NCI-H1417 treated with DMSO at 0.1 percent for 48 hours (cell line): ENCODE measurements at places on chromosomes 7 and 10.

- DNase-seq: no peak
Measured at GRCh38 chr10:33154590-33154989, 179.9 kb downstream of the NRP1 start.

DNA sequence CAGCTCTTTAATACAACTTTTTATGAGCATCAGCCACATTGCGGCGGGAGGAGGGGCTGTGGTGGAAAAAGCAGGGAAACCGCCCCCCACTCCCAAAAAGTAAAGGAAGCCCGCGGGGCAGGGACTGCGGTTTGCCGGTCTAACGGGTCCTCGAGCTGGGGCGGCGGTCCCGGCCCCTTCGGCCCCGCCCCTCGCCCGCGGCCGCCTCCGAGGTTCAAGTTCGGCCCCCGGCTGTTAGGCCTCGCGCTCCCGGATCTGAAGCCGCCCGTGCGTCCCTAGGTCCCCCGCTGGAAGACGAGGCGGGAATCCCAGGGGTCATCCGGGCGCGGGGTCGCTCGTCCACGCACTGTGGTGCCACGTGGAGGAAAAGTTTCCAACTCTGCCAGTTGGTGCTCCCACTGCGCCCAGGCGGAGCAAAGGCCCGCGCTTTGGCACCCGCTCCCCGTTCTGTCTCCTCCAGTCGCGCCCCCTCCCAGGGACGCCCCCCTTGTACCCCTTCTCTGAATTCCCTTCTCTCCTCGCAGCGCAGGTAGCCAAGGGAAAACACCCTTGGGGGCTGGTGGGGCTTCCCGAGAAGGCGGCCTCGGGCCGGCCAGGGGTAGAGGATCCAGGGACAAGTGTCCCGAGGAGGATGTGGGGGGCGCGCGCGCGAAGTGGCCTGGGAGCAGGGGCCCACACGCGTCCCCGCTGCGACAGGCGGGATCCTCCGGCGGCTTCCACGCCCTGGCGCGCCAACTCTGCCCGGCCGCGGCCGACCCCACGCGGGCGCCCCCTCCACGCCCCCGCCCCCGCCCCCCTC lies 798 bp upstream of the AUTS2 start:
- DNase-seq: no peak

DNA sequence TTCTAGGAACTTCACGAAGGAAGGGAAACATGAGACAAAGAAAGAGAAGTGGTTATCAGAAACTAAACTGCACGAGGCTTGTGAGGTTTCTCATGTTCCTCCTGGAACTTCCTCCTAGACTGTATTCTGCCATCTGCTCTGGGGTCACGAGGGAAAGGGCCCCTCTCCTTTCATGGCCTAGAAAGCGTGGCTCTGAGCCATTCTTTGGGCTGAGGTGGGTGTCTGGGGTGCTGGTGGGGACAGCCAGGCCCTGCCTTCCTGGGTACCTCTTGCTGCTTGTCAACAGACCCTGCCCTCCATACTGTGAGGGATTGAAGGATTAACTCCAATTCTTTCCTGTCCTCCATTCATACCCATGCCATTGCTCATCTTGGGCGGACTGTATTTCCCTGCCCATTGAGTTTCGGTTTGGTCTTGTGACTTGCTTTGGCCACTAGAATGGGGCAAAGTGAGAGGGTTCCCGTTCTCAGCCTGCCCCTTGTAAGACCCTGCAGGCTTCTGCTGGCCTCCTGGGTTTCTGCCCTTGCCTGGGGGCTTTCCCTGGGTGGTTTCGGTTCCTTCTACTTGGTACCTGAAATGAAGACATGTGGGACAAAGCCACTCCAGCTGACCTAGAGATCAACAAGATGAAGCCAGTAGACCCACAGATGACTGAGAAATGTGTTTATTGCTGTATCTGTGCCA lies 14.9 kb upstream of the GIMAP8 start:
- DNase-seq: no peak

- DNase-seq: no peak
Measured at GRCh38 chr10:49296836-49297235, 2.1 kb upstream of the C10orf71 start.

- DNase-seq: no peak
Measured at GRCh38 chr7:79719216-79719615, 265.7 kb upstream of the MAGI2 start.

GRCh38 chr10:43294241-43294658 lies 27.4 kb upstream of the RASGEF1A start:
- no peak for DNase-seq

GRCh38 chr10:21919906-21920305 lies 83.6 kb downstream of the DNAJC1 start:
- DNase-seq: no peak

GRCh38 chr10:87053111-87053510 lies 33.0 kb downstream of the FAM25A start:
- DNase-seq: no peak

- DNase-seq: no peak
Measured at GRCh38 chr10:124568848-124569622, 107.4 kb downstream of the LHPP start.

- DNase-seq: no peak
Measured at GRCh38 chr10:33631991-33632390, 297.5 kb upstream of the NRP1 start.
